ENCODE measurements at places on chromosomes 2 and 18.

- no peak for DNase-seq
These were observed 4.6 kb upstream of the SDC1 start for GRCh38 chr2:20229322-20230113.

GRCh38 chr2:184879671-184880070 is 281.3 kb downstream of the ZNF804A start:
- no peak for DNase-seq

DNA sequence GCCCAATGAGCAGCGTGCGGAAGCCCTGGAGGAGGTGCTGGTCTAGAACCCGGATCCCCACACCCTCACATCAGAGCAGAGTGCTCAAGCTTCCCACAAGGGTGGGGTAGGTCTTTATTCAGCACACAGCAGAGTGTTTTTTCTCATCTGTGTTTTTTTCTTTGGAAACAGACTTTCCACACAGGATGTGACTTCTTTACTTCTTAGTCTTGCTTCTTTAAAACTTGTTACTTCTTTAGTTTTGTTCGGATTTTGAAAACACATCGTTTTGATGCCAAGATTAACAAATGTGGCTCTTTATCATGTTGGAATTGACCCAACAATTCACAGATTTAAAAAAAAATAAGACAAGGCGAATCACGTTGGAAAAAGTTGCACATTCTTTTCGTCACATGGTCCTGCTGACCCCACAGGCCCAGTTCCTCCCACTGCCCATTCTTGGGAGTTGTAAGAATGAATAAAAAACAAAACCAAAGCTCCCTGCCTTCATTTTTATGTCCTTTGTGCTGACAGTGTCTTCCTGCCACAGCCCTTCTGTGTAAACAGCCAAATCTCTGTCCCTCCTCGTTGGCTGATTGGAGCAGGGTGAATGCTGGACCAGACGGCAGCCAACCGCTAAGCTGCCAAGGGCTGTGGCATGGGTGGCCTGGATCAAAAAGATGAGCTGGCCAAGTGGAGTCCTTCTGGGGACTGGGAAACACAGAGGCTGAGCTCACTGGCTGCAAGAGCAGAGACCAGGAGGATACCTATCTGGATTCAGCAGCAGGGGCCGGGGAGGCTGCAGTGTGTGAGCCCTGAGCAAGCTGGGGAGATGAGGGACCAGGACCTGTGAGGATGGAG is 81.6 kb downstream of the TWIST2 start:
- DNase-seq, result no peak

DNA sequence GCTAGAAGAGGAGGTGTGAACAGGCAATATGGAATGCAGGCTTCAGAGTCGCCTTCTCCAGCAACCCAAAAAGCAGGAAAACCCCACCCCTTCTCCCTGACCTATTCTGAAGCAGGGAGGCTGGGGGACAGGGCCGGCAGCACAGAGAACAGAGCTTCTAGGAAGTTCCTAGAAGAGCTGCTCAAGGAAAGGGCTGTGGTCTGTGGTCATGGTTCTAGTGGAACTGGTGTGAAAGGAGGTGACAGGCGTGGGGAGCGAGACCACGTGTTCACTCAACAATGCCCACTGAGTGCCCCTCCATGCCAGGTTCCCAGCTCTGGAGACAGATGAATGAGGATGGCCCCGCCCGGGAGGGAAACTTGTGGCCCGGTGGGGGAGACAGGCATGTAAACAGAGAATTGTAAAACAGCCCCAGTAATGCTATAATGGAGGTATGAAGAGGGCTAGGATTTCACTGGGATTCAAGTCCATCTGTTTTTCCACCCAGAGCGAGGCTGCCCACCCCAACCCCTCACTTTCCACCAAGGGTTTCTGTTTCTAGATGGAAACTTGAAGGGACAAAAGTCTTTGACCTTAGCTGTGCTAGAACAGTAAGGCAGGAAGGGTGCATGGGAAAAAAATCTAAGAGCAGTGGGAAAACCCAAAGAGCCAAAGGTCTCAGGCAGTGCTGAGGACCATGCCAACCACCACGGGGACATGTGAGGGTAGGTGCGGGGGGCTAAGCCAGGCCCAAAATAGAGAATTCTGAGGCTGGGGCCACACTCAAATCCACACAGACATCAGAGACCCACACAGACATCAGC is 71.8 kb downstream of the TNS1 start:
- DNase-seq, result no peak

- DNase-seq, result no peak
These were observed 28.0 kb upstream of the PIEZO2 start for GRCh38 chr18:11177382-11177781.

DNA sequence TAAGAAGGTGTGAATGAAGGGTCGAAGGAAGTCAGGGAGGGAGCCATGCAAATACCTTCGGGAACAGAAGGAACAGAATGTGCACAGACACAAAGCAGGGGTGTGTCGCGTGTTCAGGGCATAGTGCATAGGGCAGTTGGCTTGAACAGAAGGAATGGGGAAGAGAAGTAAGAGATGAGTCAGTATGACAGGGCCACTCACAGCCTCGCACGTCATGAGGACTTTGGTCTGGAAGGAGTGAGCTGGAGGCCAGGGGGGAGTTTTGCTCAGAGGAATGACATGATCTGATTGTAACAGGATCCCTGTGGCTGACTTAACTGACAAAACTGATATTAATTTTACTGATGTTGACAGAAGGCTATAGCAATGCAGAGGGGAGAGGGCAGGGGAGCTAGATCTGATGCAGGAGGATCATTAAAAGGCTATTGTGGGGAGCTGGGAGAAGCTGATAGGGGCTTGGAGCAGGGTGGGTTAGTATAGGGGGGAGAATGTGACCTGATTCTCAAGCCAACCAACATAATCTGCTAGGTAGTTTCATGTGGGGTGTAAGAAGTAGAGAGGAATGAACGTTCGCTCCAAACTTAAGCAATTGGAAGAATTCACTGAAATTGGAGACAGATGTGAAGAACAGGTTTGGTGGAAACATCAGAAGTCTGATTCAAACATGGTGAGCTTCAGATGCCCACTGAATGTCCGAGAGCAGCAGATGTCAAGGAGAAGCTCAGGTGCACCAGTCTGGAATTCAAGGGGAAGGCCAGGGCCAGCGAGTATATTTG is 60.4 kb upstream of the COPS8 start:
- DNase-seq, result no peak

GRCh38 chr18:31512203-31512764 is 14.3 kb downstream of the DSG2 start:
- DNase-seq, result no peak

- DNase-seq, result no peak
These were observed 265.7 kb upstream of the NT5C1B start for GRCh38 chr2:18855027-18855426.

GRCh38 chr18:39230086-39230803 is 1664.6 kb upstream of the CELF4 start:
- no peak for DNase-seq

GRCh38 chr2:217792626-217793527 is 209.9 kb downstream of the TNS1 start:
- no peak for DNase-seq

- no peak for DNase-seq
These were observed 11.2 kb downstream of the ARHGEF4 start for GRCh38 chr2:130847776-130848525.

GRCh38 chr18:58455314-58456188 is 173.3 kb downstream of the ALPK2 start:
- no peak for DNase-seq

DNA sequence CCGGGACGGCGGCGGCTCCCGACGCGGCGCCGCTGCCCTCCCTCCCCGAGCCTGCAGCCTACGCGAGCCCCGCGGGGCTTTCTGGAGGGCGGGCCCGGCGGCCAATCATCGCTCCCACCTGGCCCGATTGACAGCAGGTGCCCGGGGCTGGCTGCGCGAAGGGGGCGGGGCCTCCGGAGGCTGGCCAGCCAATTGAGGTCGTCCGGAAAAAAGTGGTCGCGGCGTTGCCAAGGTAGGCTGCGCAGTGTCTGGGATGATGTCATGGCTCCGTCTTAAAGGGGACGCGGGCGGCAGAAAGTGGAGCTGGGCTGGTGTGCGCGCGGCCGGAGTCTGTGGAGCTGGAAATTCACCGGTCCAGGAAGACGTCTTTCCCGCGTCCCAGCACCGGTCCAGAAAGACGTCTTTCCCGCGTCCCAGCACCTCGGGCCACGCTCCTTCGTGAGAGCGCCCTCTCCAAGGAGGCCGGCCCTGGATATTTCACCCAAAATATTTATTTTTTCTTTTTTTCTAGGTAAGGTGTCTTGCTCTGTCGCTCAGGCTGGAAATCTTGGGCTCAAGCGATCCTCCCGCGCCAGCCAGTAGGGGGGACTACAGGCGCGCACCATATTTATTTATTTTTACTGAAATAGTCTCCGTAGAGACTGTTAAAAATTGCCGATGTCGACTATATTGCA is at the start of gene ACTR1B:
Gene ACTR1B (minus strand): TSS at position 83 of the 674 bp plus-strand sequence. CDS start 154 bp downstream, outside the sequence.
- DNase-seq, result peak; percentile 95

DNA sequence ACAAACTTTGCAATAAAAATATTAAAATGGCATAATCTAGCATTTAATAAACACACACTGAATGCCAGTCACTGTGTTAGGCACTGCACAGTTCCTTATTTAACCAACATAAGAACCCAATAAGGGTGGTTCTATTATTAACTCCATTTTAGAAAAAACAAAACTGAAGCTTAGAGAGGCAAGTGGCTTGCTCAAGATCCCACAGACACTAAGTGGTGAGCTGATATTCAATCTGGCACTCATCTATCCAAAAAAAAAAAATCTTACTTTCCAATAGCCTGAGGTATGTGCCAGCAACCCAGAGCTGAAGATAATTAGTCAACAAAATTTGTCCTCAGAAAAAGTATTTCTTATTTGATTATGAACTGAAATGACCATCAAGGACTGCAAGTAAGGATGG is 799 bp downstream of the CYTIP start:
- DNase-seq, result no peak

GRCh38 chr18:49247781-49248180 is 212.7 kb downstream of the DYM start:
- no peak for DNase-seq

- DNase-seq, result no peak
These were observed 131.3 kb downstream of the PIK3C3 start for GRCh38 chr18:42086288-42086687.

DNA sequence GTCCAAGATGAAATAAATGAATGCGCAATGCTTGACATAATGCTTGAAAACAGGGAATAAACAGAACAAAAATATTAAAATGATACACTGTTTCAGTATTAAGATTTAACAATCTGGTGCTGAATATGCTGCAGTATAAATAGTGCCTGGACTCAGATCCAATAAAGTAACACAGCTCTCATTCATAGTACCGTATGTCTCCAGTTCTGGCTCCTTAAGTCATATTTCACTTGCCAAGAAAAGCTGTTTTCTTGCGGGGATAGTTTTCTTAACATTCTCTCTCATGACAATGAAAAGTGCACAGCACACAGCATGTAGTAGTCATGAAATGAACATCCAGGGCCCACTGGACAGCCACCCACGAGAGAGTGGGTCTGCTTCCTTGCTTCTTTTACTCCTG is 74.7 kb downstream of the SATB2 start:
- no peak for DNase-seq

DNA sequence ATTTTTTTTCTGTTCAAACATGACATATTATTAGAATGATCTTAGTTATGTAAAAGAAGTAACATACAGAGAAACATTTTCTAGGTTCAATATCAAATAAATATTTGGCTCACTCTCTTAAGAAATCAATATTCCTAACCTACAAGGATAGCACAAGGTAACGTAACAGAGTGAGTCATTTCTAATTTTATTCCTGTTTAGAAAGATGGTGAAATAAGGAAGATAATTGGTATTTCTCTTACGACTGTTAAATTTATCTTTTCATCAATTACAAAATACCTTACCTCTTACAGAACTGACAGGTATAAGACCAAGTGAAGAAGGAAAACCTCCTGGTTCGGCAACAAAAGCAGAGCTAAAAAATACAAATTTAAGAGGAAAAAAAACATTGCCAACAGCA is 45.1 kb downstream of the PRELID3A start:
- no peak for DNase-seq

DNA sequence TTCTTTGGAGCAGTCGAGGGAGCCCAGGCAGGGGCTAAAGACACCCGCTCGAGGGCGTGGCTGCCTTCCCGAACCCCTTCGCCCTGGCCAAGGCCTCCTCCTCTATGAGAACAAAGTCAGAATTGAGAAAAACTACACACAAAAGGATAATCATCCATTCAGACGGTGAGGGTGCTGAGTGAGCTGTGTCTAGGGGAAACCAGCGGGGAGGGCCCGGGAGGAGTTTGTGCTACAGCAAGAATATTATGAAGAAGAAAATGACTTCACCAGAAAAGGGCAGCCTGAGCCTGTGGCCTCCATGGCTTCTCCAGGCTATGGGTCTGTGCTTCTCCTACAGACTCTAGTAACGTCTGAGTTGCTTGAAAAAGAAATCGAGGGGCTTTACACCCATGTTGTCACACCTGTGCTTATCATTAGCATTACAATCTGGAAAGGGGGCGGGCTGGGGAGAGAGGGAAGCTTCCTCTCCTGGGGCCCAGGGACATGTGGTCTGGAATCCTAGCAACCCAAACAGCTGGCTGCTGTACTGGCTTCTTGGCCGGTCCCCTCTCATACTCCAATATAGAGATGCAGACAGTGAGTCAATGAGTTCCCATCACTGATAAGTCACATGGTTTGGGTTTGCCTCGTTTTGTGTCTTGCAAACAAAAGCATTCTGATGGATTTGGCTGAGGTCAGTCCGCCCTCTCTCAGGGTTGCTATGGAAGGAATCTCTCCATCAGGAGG is 52.0 kb upstream of the ARL4C start:
- no peak for DNase-seq

- no peak for DNase-seq
These were observed 32.1 kb upstream of the TTC39C start for GRCh38 chr18:23982155-23983079.

GRCh38 chr2:28588292-28588670 is 92.4 kb downstream of the PLB1 start:
- DNase-seq, result no peak

- no peak for DNase-seq
These were observed 45.5 kb downstream of the LYPD6 start for GRCh38 chr2:149375801-149376361.

- no peak for DNase-seq
These were observed 19.8 kb downstream of the PDIA6 start for GRCh38 chr2:10792660-10793400.

DNA sequence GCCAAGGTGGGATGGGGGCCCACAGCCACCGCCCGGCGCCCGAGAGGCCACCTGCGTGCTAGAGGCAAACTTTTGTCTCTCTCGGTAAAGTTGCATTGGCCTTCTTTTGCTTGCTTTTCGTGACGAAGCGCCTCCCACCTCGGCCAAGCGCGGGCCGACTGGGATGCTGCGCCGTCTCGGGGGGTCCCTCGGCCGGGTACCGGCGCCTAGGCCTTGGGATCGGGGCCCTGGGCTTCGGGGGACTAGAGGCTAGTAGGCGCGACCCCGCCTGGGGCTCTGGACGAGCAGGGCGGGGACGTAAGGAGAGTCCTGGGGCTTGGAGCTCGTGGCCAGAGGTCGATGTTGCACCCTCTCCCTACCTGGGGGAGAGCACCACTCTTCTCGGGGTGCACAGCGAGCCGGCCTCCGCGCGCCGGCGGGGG is 545 bp downstream of the GLI2 start:
- DNase-seq, result no peak

DNA sequence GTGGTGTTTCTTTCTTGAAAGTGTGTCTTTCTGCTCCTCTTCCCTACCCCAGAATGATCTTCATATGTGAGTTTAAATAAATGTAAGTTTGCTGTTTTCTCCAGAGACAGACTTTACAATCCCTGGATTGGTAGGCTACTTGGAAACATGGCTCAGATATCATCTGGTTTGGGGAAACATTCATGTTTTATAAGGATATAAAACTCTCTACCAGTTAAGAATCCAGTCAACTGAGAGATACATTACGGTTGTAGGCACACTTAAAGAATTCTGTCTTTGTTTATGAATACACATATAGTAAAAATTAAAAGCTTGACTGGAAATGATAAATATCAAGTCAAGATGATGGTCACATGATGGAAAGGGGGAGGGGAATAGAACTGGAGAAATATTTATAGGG is 739.3 kb downstream of the SLC4A3 start:
- no peak for DNase-seq

Data from stimulated activated CD4-positive, alpha-beta T cell treated with anti-CD3 and anti-CD28 coated beads, Interleukin-1b, Interleukin-23, amount 100 ng/mL, for 4 hours (primary cell).